ENCODE measurements at places on chromosomes 12 and 14.

- no peak for DNase-seq
Observed at GRCh38 chr14:75879031-75879430, 102.8 kb downstream of the TGFB3 start.

DNA sequence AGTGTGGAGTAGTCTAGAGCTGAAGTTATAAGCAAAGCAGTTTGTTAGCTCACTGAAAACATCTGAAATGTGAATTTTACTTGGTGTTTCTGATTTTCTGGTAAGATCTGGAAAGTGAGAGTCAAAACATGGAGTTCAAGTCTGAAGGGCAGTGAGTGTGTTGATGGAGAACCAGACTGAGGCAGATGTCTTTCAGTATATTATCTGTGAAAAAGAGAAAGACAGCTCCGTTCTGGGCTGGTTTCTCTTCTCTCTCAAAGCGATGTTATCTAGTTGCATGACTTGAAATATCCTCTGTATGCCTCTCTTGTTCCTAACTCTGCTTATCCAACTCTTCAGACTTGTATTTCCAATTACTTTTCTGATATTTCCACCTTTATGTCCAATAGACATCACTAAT, 381.9 kb upstream of the RGS6 start:
- no peak for DNase-seq

GRCh38 chr12:67096533-67097318, 172.4 kb upstream of the CAND1 start:
- DNase-seq = no peak

DNA sequence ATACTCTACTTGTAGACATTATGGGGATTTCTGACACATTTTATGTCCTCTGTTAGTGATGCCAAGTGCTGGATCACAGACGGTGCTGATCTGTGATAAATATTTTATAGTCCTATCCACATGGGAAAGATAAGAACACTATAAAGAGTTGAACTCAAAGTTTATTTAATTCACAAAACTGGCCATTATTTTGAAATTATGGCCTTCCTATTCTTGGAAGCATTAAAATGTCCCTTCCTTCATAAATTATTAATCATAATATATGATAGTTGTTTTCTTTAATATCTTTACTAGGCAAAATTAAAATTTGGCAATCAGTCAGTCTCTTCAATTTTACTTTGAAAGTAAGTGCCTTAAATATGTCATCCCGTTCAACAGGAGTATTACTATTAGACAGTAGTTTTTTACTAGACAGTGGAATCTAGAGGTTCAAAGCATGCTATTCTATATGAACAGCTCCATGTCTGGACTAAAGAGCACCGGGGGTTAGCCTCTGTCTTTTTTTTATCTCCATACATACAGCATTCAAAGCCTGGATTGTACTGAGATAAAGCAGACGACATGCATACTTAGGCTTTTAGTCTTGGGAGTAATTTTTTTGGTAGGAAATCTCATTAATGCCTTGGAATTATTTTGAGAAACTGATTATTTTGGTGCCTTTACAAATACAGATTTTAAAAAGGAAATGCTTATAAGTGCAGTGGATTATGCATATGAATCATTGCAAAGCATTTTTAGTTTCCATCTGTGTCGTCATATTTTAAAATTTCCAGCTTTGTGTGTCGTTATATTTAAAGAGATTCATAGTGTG, 306.1 kb upstream of the RGS6 start:
- DNase-seq = no peak

DNA sequence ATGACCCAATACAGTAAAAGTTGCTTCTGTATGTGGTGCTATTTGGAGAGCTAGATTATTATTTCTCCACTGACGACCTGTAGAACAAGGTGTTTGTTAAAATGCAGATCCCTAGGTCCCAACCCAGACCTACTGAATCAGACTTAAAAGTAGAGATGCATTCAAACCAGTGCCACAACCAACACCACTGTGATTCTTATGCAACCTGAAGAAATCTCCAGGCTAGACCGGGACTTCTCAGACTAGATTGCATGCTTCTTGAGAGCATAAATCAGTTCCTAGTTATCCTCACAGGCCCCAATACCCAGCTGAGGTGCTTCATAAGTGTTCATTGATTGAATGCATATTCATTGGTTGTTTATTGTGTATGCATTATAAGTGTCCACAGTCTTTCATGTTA, 78.2 kb downstream of the SPTSSA start:
- DNase-seq = no peak

- DNase-seq = no peak
Observed at GRCh38 chr14:70183991-70184390, 4.8 kb downstream of the SLC8A3 start.

GRCh38 chr12:91098941-91099340, 12.4 kb downstream of the LUM start:
- no peak for DNase-seq

- DNase-seq = no peak
Observed at GRCh38 chr12:3647504-3647903, 105.4 kb downstream of the CRACR2A start.

DNA sequence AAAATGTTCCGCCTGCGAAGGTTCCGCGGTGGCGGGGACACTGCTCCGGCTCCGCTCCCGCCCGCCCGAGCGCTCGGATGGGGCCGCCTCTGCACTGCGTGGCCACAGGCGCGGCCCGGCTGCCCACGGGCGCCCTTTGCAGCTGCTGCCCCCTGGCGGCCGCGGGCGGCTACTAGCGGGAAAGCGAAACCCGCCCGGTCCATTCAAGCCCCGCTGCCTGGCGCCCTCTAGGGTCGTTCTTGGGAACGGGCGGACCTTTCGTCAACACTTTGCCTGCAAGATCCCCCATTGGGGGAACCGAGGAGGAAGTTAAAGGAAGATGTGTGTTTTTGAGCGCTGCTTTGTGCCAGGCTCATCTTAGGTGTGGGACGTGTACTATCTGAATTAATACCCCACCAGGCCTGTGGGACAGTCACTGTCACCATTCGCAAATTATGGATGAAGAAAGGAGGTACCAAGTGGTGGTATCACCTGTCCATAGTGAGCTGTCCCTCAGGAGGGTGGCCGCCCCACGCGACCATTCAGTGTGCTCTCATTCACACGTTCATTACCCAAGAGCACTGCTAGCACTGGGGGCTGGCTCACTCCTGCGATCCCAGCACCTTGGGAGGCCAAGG, 19.4 kb downstream of the GPR132 start:
- peak; percentile 56 for DNase-seq

DNA sequence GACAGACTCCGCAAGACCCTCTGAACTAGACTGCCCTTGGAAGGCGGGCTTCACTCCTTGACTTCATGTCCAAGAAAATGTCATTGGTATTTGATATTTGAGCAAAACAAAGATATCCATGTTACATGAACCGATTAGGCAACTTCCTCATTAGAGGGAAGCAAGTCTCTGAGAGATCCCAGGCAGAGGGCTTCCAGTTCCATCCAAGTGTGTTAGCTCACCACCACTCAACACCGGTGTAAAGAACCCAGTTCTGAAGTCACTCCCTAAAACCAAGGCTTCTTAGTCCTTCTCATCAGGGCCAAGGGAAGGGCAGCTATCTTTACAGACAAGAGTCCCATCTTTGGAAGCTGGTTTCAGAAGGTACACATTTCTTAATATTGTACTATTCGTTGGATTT, 87.2 kb upstream of the CDKN3 start:
- DNase-seq = no peak

DNA sequence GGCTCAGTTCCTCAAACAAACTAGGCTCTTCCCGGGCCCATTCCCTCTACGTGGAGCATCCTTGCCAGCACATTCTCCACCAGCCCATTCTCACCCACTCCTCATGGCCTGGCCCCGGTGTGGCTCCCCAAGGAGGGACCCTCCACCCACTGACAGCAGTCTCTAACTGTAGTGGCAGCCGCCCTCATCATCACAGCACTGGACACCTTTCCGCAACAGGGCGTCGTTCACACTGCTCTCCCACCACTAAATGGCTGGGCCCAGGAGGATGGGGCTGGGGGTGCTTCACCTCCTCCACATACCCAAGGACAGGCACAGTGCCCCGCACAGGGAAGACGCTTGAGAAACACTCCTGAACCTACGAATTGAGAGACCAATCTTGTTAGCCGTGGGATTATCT, 123.0 kb downstream of the RIMBP2 start:
- DNase-seq = no peak

- DNase-seq = no peak
Observed at GRCh38 chr14:93538413-93538812, 107.7 kb downstream of the UNC79 start.

Measured in esophagus squamous epithelium (tissue), 5 donors.